ENCODE measurements at places on chromosomes 1 and 21.

DNA sequence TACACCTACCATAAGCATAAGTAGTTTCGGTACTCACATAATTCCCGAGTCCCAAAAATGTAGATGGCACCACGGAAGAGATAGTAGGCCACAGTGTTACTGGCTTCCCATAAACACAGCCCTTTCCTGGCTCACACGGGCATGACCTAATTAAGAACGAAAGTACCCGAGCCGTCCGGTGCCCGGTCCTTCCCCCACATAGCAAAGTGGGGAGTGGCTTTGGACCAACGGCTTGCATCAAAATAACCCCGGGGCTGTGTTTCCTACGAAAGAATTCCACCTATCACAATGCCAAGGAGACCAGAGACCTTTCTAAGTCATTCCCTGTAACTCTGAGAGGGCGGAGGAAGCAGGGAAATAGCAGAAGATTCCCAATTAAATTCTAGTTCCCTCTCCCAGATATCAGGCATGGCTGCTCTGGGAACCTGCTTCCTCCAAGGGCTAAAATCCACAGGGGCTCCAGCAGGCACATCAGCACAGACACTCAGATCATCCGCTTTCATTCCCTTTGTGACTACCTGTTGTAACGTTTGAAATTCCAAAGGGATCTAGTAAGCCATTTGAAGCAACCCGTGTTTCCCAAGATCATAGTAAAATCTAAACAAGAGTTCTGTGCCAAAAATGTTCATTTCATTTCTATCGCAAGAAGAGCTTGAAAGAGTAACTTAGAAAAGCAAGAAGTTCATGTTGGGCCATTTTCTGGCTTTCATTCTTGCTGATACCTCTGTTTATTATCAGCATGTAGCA, at the start of gene TMPRSS3:
TMPRSS3 (minus strand) TSS at position 148 of the 747 bp plus-strand sequence. CDS start 635 bp downstream, outside the sequence.
- DNase-seq = no peak

GRCh38 chr1:215045698-215046308, 36.7 kb upstream of the KCNK2 start:
- no peak for DNase-seq

DNA sequence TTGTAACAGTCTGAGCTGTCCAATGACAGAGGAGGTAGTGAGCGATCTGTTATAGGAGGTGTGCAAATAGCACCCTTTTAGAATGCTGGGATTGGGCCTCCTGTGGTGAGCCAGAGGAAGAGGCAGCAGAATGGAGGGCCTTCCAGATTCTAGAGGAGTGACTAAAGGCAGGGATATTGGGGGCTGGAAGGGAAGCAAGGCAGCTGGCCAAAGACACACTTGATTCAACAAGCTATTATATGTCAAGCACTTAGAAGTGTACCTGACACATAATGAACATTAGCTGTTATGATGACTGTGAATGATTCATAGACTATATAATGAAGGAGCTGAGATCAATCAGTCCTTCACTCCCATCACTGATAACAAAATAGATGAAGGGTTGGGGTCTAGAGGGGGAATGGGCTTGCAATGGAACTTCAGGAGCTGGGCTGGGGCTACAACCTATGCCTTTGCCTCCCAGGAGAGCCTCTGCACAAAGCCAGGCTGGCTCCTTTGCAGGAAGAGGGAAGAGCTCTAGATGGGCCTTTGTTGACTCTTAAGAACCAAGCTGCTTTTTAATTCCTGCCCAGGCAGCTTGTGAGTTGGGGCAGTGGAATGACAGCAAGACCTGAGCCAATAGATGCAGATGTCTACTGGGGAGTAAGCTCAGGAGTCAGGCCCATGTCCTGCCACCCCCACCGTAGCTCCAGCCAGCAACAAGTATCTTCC, 2.3 kb upstream of the MKNK1 start:
- DNase-seq = no peak

- DNase-seq = no peak
Measured at GRCh38 chr1:5830771-5831599, 161.2 kb downstream of the NPHP4 start.

DNA sequence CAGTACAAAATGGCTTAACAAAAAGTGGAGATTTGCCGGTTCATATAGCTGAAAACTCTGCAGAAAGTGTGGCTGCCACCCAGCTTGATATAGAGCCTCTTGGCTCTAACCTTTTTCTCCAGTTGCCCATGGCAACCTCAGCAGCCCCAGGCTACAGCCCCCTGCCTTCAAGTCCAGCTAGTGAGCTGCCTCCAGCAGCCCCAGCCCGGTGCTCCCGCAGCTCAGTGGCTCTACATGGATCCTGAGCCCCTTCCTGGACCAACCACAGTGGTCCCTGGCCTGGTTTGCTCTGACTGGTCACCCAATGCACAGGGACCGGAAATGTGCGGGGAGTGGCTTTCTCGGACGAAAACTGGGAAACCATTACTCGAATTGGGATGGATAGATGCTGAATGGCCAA, 13.3 kb upstream of the ATF3 start:
- DNase-seq = no peak

DNA sequence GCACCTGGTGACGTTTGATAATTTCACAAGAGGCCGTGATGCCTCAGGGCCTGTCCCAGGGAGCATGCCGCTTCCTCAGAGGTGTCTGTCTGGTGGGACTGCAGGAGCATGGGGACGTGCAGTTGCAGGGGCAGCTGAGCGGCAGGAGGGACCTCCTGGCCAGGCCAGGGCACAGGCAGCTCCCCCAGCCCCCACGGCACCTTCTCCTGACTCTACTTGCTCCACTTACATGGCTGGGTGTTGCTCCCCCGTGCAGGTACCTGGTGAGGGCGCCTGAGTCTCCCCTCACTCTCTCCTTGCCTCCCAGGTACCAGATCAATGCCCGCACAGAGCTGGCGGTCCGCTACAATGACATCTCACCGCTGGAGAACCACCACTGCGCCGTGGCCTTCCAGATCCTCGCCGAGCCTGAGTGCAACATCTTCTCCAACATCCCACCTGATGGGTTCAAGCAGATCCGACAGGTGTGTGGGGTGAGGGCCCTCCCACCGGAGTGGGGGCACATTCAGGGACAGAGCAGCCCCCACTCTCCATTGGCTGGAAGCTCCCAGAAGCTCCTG, 108.4 kb downstream of the PDE9A start:
- no peak for DNase-seq

- no peak for DNase-seq
Measured at GRCh38 chr1:201495551-201496295, 11.2 kb downstream of the CSRP1 start.

GRCh38 chr1:205241366-205242030, 13.8 kb downstream of the TMCC2 start:
- DNase-seq = no peak

GRCh38 chr1:207519505-207520399, 23.8 kb downstream of the CR1 start:
- DNase-seq = no peak

- DNase-seq = no peak
Measured at GRCh38 chr1:184889166-184889565, 85.1 kb downstream of the NIBAN1 start.

DNA sequence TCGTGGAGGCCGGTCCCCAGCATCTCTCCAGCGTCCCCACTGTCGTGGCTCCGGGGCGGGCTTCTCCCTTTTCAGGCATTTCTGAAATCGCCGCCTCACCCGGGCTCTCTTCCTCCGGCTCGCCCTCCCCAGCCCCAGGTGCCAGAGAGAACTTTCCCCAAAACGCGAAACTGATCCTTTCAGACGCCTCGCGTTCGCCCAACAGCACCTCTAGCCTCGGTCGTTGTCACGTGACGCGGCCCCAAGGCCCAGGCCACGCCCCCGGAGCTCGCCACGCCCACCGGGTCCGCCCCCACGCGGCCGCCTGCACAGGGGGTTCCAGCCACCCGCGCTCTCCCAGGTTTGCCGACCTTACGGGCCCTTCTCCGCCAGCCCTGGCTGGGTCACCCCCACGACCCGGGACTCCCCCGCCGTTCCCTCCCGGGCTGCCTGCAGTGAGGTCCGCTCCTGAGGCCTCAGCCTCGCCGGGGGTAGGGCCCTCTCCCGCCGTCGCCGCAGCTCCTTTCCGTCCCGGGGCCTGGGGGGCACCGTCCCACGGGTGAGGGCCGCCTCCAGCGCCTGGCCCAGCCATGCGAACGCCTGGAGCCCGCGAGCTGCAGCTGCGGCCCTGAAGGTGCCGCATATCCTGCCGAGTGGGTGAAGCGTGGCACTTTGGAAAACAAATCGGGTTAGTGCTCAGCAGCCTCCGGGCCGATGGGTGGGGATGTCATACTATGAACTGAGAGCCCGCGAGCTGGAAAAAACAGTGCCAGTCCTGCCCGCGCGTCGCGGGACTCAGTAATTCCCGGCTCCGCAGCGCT, 21.0 kb downstream of the H3-3A start:
- peak; percentile 92 for DNase-seq

DNA sequence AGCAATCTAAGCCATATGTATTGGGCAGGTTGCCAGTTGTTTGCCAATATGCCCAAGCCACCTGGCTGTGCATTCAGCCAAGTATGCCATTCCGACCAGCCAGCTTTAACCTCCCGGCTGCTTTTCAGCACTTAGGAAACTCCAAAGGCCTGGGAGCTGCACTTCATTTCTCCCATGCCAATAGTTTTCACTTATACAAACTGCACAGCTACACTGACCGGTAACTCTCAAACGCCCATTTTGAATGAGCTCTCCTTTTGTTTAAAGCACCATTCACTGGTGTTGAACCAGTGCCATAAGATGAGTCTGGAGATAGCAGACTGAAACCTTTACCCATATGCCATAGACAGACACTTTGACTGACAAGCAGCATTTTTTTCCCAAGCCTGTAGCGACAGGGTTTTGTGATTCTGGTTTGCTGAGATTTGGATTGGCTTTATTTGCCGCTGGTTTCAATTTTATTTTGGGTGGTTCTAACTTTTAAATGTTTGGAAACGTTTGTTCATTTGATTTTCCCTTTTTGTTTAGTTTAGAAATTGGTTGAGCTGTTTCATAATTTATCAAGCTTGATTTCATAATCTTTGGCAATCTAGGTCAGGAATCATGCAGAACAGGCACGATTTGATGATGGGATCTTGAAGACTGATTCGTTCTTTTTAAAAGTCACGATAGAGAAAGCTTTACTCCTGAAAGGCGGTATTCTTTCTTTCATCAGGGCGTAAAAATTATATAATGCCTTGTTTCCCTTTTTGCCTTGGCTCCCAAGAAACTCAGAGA, 144.6 kb downstream of the NFIA start:
- DNase-seq = no peak

- DNase-seq = no peak
Measured at GRCh38 chr1:186491336-186491735, 30.4 kb upstream of the PDC start.

DNA sequence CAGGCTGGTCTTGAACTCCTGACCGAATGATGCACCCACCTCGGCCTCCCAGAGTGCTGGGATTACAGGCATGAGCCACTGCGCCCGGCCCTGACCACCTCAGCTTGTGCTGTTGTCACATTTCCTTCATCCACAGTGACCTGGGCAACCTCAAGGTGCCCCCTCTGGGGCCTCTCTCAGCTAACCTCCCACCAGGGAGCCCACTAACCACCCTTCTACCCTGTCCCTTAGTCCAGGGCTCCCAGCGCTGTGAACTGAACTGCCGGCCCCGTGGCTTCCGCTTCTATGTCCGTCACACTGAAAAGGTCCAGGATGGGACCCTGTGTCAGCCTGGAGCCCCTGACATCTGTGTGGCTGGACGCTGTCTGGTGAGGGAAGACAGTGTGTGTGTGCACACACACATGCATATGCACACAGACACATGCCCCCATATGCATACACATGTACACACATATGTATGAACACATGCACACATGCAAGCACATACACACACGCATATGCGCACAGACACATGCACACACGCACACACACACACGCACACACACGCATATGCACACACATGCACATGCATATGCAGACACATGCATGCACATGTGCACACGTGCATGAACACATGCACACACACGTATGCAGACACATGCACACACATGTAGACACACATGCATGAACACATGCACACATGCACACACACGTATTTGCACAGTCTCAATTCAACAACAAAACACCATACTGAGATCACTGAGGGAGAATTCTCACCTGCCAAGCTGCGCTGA, 6.2 kb downstream of the ADAMTSL4 start:
- no peak for DNase-seq

- DNase-seq = no peak
Measured at GRCh38 chr21:45341779-45342178, 54.1 kb upstream of the POFUT2 start.

- DNase-seq = no peak
Measured at GRCh38 chr21:29939924-29940275, at the start of gene GRIK1. Gene GRIK1, minus strand, starts transcription at chr21:29939996.

- no peak for DNase-seq
Measured at GRCh38 chr21:32525282-32525681, 60.0 kb downstream of the TCP10L start.

- DNase-seq = no peak
Measured at GRCh38 chr1:14220811-14221210, 377.7 kb upstream of the KAZN start.

- peak; percentile 10 for DNase-seq
Measured at GRCh38 chr1:93844262-93845045, 34.6 kb downstream of the DNTTIP2 start.

- no peak for DNase-seq
Measured at GRCh38 chr1:227068883-227069282, 128.8 kb downstream of the COQ8A start.

- no peak for DNase-seq
Measured at GRCh38 chr1:88763649-88764406, 79.8 kb downstream of the PKN2 start.

DNA sequence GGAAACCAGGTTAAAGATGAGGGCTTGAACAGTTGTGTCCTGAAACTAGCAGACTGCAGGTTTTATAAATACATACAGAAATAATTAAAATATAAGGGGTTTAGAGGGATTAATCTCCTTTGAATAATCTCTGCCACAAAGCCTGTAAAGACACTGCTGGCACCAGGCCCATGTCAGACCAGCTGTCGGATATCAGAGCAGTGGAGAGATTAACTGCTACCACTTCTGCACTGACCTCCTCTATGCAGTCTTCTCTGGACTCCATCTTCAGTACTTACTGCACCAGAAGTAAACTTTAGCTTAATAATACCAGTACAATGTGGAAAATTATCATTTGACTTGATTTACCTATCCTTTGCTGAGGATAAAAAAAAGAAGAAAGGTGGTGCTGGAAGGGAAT, 128.6 kb downstream of the LHX4 start:
- no peak for DNase-seq

DNA sequence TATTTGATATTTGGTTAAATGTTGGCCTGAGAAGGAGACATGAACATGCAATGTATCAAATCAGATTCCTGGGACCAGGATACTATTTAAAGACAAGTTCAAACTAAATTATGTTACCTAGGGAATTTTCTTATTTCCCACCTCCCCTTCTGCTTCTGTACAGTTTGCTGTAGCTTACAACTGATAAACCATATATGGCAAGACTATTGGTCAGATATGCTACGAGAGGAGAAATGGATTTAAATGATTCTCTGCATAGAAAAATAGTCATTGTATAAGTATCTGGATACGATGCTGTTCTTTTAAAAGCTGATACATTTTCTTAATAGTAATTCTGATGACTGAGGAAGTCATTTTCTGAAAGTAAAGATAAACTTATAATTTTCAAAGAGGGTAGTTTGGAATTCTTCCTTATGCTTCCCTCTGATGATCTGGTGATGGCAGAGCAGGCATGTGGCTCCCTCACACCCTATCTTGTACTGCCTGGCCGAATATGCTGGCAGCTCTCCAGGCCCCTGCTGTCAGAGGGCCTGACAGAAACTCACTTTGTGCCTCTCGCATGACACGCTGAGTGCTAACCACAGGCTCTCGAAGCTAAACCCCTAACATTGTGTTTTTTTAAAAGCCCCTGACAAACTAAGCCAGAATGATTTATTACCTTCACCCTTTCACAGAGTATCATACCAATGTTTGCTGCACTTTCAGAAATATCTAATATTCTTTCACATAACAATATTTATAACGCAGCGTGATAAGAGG, 19.4 kb downstream of the RRP15 start:
- DNase-seq = no peak

- no peak for DNase-seq
Measured at GRCh38 chr1:175015243-175015642, 8.0 kb downstream of the MRPS14 start.

Measured in stimulated activated CD8-positive, alpha-beta memory T cell treated with anti-CD3 and anti-CD28 coated beads, Interleukin-4, amount 100 ng/mL, for 1 hour (primary cell).